Dermis blood vessel endothelial cell (primary cell): ENCODE measurements at places on chromosomes 1 and 21. TPM values are rescaled to one million over a fixed set of nuclear protein-coding genes. Genes with fewer than 3 reads are reported as not detected.

The SLC2A5 gene
- 0.34 TPM in 1 of 2 replicates, not detected in the other for total RNA-seq

The SPRR5 gene
- total RNA-seq, result not detected in 2 replicates

The FLVCR1 gene
- 15.6 and 16.2 TPM in 2 replicates for total RNA-seq

The SMPDL3B gene
- 0.68 and 1.6 TPM in 2 replicates for total RNA-seq

DNA sequence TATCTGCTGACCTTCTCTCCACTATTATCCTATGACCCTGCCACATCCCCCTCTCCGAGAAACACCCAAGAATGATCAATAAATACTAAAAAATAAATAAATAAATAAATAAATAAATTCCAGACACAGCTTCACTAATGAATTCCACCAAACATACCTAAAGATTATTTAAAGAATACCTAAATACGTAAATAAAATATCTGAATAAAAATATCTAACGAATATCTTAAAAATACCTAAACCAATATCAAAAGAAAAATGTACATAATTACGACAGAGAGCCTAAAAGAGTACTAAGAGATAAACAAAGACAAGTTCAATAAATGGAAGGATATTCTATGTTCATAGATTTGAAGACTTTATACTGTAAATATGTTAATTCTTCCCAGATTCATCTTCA is 132.5 kb downstream of the FAF1 start:
- no peak for DNase-seq

GRCh38 chr1:74341702-74342339 is 106.6 kb downstream of the TNNI3K start:
- DNase-seq, result no peak

- DNase-seq, result no peak
These were observed 3.7 kb upstream of the MRPS15 start for GRCh38 chr1:36467700-36468455.
